Nephron progenitor cell (in vitro differentiated cells): ENCODE measurements at places on chromosomes 1 and 21.
A peak's percentile ranks its signal among the peaks of the same experiment; 100 is the strongest.

DNA sequence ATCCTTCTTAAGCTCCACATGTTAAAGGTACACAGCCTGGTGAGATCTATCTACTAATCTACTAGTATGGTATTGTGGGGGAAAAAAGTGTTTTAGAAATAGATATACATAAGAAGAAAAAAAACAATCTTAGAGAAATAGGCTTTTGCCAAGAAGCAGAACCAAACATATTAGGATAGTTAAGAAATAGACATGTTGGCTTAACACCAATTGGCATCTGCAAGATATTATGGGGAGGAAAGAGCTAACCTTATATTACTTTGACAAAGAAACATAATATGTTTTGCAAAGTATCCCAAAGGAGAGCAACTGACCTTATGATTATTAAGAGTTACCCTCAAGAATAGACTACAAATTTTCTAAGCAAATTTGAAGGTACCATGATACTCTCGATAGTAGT, 202.9 kb downstream of the BRINP3 start:
- no peaks in the 10 kb centered on the region for H3K27me3 ChIP-seq
- no peak for DNase-seq
- no peak overlapping the region for H3K4me3 ChIP-seq

GRCh38 chr1:188551176-188551575, 1722.4 kb downstream of the PLA2G4A start:
- DNase-seq = no peak
- no peak overlapping the region for H3K27ac ChIP-seq
- H3K4me3 ChIP-seq = no peak overlapping the region
- H3K36me3 ChIP-seq = no peaks in the 10 kb centered on the region

DNA sequence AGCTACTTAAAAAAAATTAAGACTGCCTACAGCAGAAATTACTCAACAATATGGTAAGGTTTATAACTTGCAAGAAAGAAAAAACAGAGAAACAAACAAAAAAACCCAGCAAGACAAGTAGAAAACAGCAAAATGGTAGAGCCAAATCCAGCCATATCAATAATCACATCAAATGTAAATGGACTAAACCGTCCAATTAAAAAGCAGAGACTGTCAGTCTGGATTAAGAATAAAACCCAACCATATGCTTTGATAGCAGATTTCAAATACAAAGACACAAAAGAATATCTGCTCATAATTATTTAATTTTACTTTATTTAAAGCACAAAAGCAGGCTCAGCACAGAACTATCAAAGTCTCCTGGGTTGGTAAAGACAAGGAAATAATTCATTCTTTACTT, 17.5 kb downstream of the PACC1 start:
- no peak overlapping the region for H3K4me3 ChIP-seq
- no peaks in the 10 kb centered on the region for H3K4me1 ChIP-seq
- no peak for DNase-seq
- no peak overlapping the region for H3K27ac ChIP-seq

- DNase-seq = no peak
- H3K4me1 ChIP-seq = peaks cover 30% of the 10 kb centered on the region
- no peak overlapping the region for H3K27ac ChIP-seq
These were observed 25.7 kb downstream of the ZBTB18 start for GRCh38 chr1:244076740-244077139.

GRCh38 chr1:147334292-147334691, 91.8 kb downstream of the CHD1L start:
- no peak overlapping the region for H3K27ac ChIP-seq
- H3K36me3 ChIP-seq = no peaks in the 10 kb centered on the region
- H3K27me3 ChIP-seq = peaks cover 7% of the 10 kb centered on the region
- peaks cover 7% of the 10 kb centered on the region for H3K4me1 ChIP-seq
- no peak for DNase-seq

DNA sequence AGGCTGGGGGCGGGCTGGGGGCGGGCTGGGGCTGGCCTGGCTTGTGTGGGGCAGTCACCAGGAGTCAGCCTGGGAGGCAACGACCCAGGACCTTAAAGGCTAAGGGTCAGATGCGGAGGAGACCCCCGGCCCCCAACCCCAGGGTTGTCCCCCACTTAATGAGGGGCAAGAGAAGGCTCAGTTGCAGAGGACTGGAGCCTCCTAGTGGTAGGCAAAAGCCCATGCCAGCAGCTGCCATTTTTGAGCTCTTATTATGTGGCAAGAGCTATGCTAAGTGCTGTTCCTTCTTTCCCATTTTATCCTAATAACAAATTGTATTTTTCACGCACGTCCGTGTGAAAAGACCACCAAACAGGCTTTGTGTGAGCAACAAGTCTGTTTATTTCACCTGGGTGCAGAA, 8.0 kb downstream of the KIAA1614 start:
- peaks cover 4% of the 10 kb centered on the region for H3K27me3 ChIP-seq
- H3K36me3 ChIP-seq = no peaks in the 10 kb centered on the region
- DNase-seq = no peak
- peaks cover 83% of the 10 kb centered on the region for H3K4me1 ChIP-seq

- H3K27me3 ChIP-seq = peaks cover 28% of the 10 kb centered on the region
- H3K27ac ChIP-seq = no peak overlapping the region
- no peak overlapping the region for H3K4me3 ChIP-seq
- H3K36me3 ChIP-seq = no peaks in the 10 kb centered on the region
- DNase-seq = no peak
These were observed 121.2 kb upstream of the KIAA0040 start for GRCh38 chr1:175313672-175314225.

DNA sequence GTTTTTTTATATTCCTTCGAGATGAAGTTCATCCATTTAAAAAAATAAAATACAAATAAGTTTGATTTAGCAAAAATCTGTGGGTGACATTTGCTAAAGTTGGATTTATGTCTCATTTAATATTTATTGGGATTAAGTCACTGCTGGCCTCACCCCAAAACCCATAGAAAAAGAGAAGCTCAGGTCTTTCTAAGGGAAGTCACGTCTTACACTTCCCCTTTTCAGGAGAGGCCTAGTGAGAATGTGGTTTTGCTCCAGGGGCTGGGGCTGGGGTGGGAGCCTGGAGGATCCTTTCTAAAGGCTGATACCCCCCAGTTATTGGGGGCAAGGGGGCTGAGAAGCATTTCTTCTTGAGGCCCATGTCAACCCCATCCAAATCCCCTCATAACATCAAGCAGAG, 300.3 kb downstream of the DSCAM start:
- H3K4me1 ChIP-seq = peaks cover 12% of the 10 kb centered on the region
- H3K4me3 ChIP-seq = no peak overlapping the region
- DNase-seq = no peak
- H3K36me3 ChIP-seq = no peaks in the 10 kb centered on the region
- H3K27me3 ChIP-seq = no peaks in the 10 kb centered on the region

DNA sequence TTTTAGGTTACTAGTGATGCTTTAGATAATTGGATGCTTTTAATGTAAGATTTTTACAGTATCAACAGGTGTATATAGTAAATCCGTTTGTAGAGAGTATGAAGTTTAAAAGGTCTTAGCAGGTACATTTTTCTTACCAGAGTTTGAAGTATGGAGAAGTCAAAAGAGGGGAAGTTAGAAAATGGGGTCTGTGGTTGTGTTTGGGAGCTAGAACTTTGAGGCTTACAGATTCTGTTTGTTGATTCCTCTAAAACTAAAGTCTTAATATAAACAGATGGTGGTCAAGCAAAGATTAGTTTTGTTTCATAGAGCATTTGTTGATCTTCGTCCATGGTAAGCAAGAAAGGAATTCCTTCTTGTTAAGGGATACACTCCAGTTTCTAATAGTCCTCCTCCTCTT, 35.8 kb downstream of the CDC42 start:
- H3K4me1 ChIP-seq = peaks cover 39% of the 10 kb centered on the region
- peaks cover 55% of the 10 kb centered on the region for H3K36me3 ChIP-seq
- H3K27me3 ChIP-seq = no peaks in the 10 kb centered on the region
- H3K27ac ChIP-seq = no peak overlapping the region
- no peak overlapping the region for H3K4me3 ChIP-seq
- DNase-seq = no peak

DNA sequence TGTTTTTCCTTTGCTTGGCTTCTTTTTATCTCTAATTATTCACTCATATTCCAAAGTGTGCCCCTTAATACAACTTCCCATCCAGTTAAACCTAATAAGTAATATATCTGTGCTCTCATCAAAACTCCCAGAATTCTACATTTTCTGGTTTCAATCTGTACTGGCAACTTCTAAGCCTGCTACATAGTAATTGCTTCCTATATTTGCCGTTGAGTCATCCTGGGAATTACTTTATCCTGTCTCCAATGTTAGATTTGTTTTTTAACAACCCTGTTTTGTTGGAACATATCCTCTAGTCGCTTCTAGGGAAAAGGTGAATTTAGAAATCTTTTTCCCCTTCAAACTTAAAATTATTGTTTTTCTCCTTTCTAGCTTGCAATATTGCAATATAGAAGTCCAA, 620.5 kb upstream of the PKN2 start:
- peaks cover 15% of the 10 kb centered on the region for H3K4me1 ChIP-seq
- H3K36me3 ChIP-seq = no peaks in the 10 kb centered on the region
- no peak for DNase-seq
- no peak overlapping the region for H3K4me3 ChIP-seq
- H3K27ac ChIP-seq = no peak overlapping the region

DNA sequence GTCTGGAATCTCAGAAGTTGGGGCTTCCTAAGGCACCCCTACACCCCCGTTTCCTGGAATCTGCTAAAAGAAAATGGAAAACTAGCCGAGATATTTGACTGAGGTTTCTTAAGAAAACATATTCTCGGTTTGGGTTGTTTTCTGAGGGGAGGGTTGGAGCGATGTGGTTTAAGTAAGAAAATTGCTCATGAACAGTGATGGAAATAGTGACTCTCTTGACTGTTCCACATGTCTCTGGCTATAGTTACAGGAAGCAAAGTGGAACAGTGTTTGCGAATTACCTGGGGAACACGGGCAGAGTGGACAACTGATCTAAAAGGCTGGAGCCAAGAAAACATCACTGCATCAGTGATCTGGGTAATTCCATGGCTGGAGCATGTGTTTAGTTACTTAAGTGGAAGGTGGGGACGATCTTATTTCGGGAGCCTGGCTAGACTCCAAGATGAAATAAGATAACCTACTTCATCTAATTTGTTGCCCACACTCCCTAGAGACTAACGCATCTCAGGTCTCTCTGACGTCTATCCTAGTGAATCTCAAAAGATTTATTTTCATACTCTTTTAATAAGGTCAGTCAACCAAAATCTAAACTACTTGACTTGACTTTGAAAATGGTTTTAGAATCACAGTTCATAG, 92.4 kb downstream of the KCNJ15 start:
- peaks cover 67% of the 10 kb centered on the region for H3K4me1 ChIP-seq
- H3K27ac ChIP-seq = no peak overlapping the region
- H3K36me3 ChIP-seq = no peaks in the 10 kb centered on the region
- no peak overlapping the region for H3K4me3 ChIP-seq

DNA sequence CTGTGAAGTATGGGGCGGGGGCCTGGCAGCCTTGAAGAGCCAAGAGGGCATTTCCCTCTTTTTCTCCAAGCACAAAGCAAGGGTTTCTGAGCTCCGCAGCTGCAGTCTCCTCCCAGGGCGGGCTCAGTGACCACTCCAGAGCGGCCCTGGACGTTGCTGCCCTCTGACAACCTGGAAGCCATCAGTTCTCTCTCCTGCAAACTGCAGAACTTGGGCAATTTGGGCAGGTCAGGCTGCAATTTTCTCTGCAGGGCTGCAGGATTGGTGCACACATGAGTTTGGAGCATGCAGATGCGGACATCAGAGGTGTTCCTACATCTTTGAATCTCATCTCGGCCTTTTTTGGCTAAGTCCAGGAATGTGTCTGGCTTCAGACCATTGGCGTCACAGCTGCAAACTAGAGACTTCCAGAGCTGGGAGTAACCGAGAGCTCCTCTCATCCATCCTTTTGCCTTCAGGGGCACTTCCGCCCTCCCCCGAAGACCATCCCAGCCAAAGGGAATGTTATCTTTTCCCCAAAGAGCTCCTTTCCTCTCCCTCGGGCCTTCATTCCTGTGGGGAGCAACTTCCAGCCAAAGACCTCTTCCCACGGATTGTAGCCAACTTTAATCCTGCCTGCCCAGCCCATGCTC, 139.6 kb upstream of the WNT4 start:
- peaks cover 57% of the 10 kb centered on the region for H3K27me3 ChIP-seq
- no peak overlapping the region for H3K27ac ChIP-seq
- DNase-seq = no peak
- H3K4me1 ChIP-seq = peaks cover 26% of the 10 kb centered on the region

DNA sequence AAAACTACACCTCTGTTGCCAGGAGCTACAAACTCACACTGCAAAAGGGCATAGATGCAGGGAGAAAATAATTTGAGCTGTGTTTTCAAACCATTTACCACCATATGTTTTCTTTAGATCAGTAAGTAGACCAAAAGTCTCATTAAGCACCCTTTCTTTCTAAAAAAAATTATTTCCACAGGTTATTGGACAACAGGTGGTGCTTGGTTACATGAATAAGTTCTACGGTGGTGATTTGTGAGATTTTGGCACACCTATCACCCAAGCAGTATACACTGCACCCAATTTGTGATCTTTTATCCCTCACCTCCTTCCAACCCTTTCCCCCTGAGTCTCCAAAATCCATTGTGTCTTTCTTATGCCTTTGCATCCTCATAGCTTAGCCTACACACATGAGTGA, 21.1 kb downstream of the MAP10 start:
- H3K27ac ChIP-seq = no peak overlapping the region
- H3K36me3 ChIP-seq = no peaks in the 10 kb centered on the region
- no peaks in the 10 kb centered on the region for H3K4me1 ChIP-seq
- DNase-seq = no peak
- H3K27me3 ChIP-seq = peaks cover 15% of the 10 kb centered on the region

DNA sequence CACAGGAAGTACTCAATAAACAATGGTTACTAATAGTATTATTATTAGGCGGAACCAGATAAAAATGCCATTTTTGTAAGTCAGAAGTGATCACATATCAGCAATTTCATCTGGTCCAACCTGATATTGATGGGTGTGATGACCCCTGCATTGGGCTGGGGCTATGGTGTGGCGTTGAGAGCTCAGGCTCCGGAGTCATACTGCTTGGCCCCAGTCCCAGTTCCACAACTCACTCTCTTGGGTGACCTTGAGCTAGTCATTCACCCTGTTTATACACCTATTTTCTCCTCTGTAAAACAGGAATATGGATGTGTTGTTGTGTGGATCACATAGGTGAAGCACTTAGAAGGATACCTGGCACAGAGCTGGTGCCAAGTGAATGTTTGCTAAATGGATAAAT, 229.4 kb upstream of the POU3F1 start:
- H3K27me3 ChIP-seq = peaks cover 28% of the 10 kb centered on the region
- DNase-seq = no peak

DNA sequence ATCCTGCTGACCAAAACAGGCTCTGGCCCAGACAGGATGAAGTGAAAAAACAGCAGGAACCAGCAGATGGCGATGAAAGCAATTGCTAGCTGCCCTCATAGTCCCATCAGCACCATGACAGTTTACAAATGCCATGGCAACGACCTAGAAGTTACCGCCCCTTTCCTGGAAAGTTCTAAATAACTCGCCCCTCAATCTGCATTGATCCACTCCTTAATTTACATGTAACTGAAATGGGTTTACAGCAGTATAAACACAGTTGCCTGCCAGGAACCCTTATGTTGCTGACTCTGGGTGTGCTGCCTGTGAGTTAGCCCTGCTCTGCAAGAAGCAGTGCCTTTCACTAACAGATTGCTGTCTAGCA, 65.5 kb upstream of the CR1L start:
- H3K27me3 ChIP-seq = no peaks in the 10 kb centered on the region
- H3K36me3 ChIP-seq = no peaks in the 10 kb centered on the region
- H3K4me3 ChIP-seq = no peak overlapping the region
- H3K4me1 ChIP-seq = no peaks in the 10 kb centered on the region
- DNase-seq = peak; percentile 35

GRCh38 chr21:38958940-38959691, 153.4 kb downstream of the ETS2 start:
- H3K27me3 ChIP-seq = peaks cover 12% of the 10 kb centered on the region
- H3K4me3 ChIP-seq = no peak overlapping the region
- peaks cover 30% of the 10 kb centered on the region for H3K4me1 ChIP-seq
- H3K36me3 ChIP-seq = peaks cover 12% of the 10 kb centered on the region
